ENCODE measurements at places on chromosomes 11 and 22. TPM values are rescaled to one million over a fixed set of nuclear protein-coding genes. Genes with fewer than 3 reads are reported as not detected.

OR5B12 gene
- total RNA-seq, result not detected

MYEOV gene
- total RNA-seq, result 7.0 TPM

EXT2 gene
- 100 TPM for total RNA-seq

C11orf87 gene
- not detected for total RNA-seq

TMPRSS13 gene
- not detected for total RNA-seq

PMM1 gene
- 29.0 TPM for total RNA-seq

SHANK2 gene
- total RNA-seq, result 4.9 TPM

SLCO2B1 gene
- total RNA-seq, result 2.0 TPM

TREH gene
- total RNA-seq, result not detected

TPBGL gene
- not detected for total RNA-seq

C22orf31 gene
- not detected for total RNA-seq

ARHGAP20 gene
- 20.0 TPM for total RNA-seq

Measured in fibroblast of the aortic adventitia (primary cell).